Fibroblast of skin of back (primary cell): ENCODE measurements at places on chromosomes 7 and 10.

DNA sequence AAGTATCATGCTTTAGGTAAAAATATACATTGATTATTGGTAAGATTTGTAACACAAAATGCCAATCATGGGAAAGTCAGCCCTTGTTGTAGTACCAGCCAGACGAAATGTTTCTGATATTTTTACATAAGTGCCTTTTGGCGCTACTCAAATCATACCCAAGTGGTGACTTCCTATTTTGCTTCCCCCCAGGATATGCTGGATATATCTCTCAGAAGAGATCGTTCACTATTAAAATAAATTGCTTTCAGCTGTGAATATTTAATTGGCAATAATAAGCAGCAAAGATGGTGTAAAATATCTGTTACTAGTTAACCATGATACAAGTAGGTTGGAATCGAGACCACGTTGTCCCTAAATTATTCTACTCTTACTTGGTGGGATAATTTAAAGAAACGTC lies 909.2 kb upstream of the LRRN3 start:
- DNase-seq = no peak

GRCh38 chr10:132893090-132893489 lies 49.3 kb downstream of the CFAP46 start:
- no peak for DNase-seq

DNA sequence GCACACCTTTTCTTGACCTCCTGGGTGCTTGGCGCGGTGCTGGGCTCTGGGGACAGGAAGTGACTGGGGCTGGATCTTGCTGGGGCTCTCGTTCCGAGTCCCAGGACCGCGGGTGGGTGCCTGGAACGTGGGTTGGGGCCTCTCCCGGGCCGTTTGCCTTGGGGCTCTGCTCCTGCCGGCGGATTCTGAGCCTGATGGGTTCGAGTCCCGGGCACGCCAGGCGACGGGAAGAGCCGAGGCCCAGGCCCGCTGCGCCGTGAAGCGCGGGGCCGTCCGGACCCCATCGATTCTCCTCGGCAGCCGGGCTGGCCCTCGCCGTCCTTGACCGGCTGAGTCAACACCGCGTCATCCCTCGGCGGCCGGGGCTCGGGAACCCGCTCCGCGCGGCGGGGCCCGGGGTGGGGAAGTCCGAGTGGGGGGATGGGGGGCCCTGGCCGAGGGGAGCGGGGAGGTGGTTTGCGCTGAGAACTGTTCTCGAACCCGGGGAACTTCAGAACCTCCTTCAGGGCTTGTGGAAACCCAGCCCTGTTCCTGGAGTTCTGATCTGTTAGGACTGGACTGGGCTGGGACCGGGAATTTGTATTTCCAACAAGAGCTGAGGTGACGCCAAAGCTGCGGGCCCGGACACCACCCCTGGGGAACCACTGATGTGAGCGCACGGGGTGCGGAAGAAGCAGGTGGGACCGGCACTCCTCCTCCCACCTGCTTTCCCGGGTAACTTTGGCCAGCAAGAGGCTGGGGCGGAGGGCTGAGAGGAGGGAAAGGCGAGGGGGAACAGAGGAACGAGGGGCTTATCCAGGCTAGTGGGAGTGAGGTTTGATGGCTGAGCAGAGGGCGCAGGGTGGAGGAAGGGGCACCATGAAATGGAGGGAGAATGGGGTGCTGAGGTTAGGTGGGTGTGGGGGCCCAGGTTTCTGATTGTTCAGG lies 6.2 kb downstream of the HHEX start:
- peak; percentile 60 for DNase-seq

DNA sequence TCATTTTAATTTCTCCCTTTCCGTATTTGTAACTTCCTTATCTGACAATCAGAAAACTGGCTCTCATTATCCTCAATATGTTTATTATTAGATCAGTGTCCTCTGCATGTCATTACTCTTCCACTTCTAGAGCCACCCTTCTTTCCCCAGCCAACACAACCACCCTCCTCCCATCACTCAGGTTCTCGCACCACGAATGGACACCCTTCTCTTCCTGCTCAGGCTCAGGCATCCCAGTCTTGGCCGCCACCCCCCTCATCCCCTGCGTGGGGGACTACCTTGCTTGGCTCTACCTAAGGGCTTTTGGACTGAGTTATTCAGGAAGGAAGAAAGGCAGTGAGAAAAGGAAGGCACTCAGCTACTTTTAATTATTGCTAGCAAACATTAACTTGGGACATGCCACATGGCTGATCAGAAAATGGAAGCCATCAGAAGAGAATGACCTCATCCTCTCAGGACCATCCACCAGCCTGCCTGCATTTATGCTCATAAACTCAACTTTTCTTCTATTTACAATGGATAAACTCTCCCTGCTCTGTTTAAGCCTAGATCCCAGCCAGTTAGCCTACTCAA lies 199.9 kb upstream of the PLXNA4 start:
- DNase-seq = no peak

- DNase-seq = no peak
These were observed 491.1 kb upstream of the AKR1E2 start for GRCh38 chr10:4334871-4335270.

- DNase-seq = peak; percentile 9
These were observed 621 bp upstream of the FAM13C start for GRCh38 chr10:59362959-59363381.
